ENCODE measurements at places on chromosomes 5 and 9.

DNA sequence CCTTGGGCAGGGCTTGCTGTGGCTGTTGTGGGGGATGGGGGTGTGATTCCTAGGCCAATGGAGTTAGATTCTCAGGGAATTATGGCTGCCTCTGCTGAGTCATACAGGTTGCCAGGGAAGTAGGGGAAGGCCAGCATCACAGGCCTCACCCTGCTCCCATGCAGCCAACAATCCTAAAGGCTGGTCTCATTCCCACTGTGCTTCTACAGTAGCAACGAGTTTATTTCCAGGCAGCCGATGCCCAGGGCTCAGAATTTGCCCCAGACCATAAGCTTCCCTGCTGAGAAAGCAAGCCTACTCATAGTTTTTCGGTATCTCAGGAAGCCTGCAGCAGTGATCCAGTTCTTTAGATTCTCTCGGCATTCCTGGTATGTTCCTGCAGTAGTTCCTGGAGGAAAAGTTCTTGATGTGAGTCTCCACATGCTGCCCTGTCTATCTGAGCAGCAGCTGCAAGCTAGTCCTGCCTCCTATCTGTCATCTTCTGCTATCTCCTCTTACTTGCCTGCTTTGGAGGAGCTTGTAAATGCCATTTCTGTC is 59.3 kb upstream of the SELENOP start:
- DNase-seq = no peak

- no peak for DNase-seq
Observed at GRCh38 chr9:121699571-121700164, 48.2 kb downstream of the DAB2IP start.

GRCh38 chr5:7548596-7548995 is 152.7 kb downstream of the ADCY2 start:
- no peak for DNase-seq

GRCh38 chr9:90593646-90594045 is 49.0 kb downstream of the DIRAS2 start:
- no peak for DNase-seq

DNA sequence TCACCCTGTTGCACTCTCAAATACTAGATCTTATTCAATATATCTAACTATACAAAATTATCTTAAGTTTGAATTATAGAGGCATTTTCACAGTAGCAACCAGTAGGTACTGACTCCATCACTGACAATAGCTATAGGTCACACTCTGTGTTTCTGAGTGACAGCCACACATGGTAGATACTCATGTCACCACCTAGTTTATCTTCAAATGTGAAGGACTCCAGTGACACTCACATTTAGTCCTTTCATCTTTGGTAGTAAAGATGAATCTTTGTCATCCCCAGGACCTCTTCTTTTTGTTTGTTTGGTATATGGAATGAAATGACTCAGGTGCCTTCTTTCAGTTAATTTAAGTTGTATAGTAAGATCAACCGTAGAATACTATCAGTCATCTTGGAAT is 102.5 kb upstream of the DHFR start:
- no peak for DNase-seq

DNA sequence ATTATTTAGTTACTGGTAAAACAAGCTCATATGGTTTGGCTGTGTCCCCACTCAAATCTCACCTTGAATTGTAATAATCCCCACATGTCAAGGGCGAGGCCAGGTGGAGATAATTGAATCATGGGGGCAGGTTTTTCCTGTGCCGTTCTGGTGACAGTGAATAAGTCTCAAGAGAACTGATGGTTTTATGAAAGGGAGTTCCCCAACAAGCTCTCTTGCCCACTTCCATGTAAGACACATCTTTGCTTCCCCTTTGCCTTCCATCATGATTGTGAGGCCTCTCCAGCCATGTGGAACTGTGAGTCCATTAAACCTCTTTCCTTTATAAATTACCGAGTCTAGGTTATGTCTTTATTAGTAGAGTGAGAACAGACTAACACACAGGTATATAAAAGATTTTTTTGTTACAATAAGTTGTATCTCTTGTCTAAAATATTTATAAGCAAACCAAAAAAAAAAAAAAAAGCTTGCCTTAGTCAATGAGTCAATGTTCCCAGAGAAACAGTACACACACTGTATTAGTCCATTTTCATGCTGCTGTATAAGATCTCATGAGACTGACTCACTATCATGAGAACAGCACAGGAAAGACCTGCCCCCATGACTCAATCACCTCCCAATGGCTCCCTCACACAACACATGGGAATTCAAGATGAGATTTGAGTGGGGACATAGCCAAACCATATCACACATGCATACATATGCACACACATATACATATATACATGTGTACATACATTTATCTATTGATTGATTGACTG is 138.3 kb downstream of the BASP1 start:
- DNase-seq = no peak

DNA sequence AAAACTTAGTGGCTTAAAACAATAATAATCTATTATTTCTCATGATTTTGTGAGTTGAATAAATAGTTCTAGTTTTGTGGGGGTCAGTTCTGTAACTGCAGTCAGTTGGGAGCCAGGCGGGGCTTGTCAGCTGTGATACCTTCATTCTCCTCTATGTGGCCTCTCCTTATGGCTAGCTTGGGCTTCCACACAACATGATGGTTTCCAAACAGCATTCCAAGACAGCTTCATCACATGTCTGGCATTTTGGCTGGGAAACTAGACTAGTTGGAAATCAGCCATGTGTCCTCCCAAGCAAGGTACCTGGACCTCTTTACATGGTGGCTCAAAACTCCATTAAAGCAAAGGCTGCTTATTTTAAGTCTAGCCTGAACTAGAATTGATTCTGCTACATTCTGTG is 61.4 kb upstream of the RANBP3L start:
- no peak for DNase-seq

- DNase-seq = no peak
Observed at GRCh38 chr5:103927739-103928138, 365.1 kb upstream of the NUDT12 start.

DNA sequence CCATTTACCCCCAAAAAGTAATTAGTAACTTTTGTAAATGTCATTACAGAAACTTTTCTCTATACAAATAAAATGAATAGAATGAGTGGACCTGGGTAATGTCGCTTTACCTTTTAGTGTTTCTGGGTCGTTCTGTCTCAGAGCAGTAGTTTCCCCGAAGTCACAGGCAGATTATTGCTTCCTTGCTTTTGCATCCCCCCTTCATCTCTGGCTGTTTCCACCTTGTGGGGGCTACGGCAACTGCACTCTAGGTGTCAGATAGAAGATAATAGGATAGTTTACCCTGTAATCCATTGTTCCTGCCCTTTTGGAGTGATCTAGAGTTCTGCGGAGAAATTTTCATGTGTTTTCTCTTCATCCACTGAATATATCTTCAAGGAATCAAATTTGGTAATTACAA is 68.7 kb downstream of the PRR16 start:
- no peak for DNase-seq

- no peak for DNase-seq
Observed at GRCh38 chr9:123562844-123563346, 206.9 kb downstream of the CRB2 start.
